ENCODE measurements at places on chromosomes 6 and 20.
A peak's percentile ranks its signal among the peaks of the same experiment; 100 is the strongest.

DNA sequence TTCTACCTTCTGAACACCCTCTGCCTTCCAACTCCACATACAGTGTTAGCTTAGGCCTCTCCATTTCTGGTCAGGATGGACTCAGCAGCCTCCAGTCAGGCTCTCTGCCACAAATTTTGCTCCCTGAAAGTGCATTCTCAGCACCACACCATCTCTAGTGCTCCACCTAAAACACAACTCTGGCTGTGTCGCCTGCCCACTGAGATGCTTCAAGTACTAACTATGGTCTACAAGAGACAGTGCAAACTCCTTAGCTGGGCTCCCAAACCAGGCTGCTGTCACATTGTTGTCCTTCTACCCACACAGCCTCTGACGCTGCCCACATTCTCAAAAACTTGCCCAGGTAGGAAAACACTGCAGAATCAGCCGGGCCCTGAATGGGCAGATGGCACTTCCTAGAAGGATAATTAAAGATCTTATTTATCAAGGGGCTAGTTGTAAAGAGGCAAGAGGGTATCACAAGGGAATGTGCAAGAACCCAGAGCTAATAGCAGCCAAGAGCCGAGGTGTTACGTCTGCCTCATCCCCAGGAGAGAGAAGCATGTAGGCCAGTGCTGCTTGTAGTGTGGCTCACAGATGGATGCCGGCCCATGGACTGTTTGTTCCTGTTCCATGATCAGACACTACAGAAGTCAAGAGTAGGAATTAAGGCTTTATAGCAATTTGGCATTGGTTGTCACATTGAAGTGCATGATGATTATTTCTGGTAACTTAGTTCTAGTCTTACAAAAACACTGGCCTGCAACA is 189.7 kb downstream of the LRFN2 start:
- no peak for DNase-seq

GRCh38 chr6:27502508-27503435 is 29.9 kb upstream of the ZNF184 start:
- DNase-seq, result peak; percentile 90

- DNase-seq, result no peak
Observed at GRCh38 chr6:111988926-111989325, 65.0 kb upstream of the CCN6 start.

- no peak for DNase-seq
Observed at GRCh38 chr6:142384519-142385254, 82.9 kb downstream of the ADGRG6 start.

GRCh38 chr6:130216620-130217019 is 6.1 kb downstream of the SAMD3 start:
- no peak for DNase-seq

DNA sequence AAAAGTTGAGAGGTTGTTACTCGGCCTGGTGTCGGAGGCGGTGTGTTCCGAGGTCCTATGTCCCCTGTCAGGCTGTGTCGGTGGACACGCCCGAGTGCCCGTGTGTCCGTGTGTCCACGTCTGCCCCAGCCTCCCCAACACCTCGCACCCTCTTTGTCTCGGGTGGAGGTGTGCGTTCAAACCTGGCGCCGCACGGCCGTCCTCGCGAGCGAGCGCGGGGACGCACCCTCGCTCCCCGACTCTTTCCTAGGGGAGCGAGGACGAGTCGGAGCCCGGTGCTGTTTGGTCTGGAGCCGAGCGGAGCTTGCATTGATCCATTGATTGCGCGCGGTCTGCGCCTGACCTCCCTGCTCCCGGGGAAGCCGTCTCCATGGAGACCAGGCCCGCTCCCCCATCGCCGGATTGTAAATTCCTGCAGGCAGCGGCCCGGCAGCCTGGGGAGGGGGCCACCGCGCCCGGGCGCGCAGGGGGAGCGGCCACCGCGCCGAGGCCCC is 411 bp upstream of the SCUBE3 start:
- DNase-seq, result no peak

DNA sequence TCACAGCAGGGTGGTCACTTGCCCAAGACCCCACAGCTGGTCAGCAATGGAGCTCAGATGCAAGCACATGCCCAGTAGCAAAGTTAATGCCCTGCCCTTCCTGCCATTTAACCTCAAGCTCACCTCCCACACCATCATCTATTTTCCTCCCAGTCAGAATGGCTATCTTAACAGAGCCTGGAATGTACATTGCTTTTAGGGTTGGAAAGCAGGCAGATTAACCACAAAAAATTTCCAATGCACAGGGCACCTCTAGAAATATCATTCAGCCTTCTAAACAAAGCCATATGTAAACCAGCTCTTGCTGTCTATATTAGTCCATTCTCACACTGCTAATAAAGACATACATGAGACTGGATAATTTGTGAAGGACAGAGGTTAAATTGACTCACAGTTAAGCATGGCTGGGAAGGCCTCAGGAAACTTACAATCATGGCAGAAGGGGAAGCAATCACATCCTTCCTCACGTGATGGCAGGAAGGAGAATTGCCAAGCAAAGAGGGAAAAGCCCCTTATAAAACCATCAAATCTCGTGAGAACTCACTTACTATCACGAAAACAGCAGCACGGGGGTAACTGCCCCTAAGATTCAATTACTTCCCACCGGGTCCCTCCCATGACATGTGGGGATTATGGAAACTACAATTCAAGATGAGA is 106.9 kb downstream of the FYN start:
- no peak for DNase-seq

- no peak for DNase-seq
Observed at GRCh38 chr20:33568378-33568777, 78.5 kb downstream of the CBFA2T2 start.

DNA sequence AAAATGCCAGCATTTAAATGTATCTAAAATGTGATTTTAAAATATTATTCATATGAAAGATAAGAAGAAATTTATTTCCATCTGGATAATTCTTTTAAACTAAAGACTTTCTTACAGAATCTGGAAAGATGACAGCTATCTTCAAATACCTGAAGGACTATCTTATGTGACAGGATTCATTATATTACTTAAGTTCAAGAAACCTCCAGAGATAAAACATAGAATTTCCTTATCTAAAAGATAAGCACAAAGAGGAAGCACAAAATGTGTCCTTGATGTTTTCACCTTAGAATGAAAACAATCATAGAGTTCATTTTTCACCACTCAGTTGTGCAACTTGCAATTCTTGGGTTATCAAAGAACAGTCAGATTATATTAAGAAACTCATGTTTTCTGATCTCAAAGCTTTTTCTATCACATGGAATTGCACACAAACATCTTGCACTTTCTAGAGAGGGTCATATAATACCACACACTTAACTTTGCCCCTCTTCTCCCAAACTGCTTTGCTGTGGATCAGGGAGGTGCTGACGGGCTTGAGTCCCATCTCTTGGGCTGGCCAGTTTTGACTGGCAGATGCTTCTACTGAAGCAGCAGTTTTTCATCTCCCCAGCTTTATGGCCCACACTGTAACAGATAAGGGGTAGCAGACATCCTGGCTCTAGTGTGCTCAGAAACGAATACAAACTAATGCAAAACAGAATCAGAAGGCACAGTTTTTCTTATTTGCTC is 467.4 kb downstream of the CDC5L start:
- no peak for DNase-seq

GRCh38 chr6:31734821-31735406 is 1.4 kb downstream of the CLIC1 start:
- peak; percentile 70 for DNase-seq

- DNase-seq, result no peak
Observed at GRCh38 chr6:111624401-111625098, 18.9 kb upstream of the TRAF3IP2 start.

DNA sequence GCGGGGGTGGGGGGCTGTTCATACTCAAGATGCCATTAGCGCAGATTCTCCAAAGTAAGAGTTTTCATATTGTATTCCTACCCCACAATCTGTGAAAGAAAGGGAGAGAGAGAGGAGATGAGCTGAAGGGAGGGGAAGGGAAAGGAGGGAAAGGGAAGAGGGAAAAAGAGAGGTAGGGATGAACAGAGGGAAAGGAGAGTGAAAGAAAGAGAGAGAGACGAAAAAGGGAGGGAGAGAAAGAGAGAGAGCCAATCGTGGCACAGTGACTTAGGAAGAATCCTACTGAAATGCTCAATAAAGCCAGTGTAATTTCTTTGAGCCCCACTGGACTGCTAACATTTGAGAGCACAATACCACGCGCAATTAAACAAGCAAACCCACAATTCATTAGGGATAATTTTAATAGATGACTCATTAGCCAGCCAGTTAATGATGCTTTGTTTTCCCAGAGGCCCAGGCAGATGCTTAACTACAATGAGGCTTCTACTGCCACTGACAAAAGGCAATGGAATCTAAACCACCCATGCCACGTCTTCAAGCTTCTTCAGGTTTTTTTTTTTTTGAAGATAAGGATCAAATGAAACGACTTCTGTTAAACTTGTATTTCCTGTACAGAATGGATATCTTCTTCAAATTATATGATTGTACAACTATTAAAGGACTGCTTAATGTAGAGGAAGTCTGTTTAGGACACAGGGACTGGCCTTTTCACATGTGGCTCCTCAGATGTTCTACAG is 306.8 kb downstream of the FOXC1 start:
- DNase-seq, result no peak

All from hematopoietic multipotent progenitor cell treated with erythropoietin and hydrocortisone succinate and interleukin-3 and kit ligand, for 8 days (in vitro differentiated cells).